ENCODE measurements at places on chromosomes 2 and 18.

DNA sequence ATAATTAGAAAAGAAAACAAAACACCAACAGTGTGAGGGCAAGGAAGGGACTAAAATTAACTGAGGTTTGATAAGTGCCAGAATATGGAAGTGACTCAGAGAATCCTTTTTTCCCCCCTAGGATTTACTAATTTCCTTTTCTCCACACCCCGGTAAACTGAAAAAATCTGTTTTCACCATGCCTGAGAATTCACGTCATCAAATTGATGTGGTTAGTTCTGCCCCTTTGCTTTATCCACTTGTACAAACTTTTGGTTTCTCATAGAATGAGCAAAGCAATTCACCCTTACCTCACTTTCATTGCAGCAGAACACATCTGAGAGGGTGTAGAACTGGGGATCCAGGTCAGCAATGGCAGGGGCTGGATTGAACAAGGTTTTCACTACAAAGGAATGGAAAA, 57.8 kb downstream of the RBKS start:
- DNase-seq = peak; percentile 51

GRCh38 chr2:33275689-33276444, 200.6 kb upstream of the RASGRP3 start:
- DNase-seq = peak; percentile 85

DNA sequence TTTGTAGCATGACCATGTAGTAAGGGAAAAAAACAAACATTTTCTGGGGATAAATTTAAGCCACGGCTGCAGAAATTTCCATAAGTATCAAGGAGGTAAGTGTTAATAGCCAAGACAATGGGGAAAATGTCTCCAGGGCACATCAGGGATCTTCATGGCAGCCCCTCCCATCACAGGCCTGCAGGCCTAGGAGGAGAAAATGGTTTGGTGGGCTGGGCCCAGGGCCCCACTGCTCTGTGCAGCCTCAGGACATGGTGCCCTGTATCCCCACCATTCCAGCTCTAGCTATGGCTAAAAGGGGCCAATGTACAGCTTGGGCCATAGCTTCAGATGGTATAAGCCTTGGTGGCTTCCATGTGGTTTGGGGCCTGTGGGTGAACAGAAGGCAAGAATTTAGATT, 271.8 kb downstream of the PID1 start:
- DNase-seq = no peak

GRCh38 chr18:79483971-79484491, 88.3 kb downstream of the NFATC1 start:
- no peak for DNase-seq

- no peak for DNase-seq
Measured at GRCh38 chr2:130756053-130756873, 923 bp downstream of the AMER3 start.

DNA sequence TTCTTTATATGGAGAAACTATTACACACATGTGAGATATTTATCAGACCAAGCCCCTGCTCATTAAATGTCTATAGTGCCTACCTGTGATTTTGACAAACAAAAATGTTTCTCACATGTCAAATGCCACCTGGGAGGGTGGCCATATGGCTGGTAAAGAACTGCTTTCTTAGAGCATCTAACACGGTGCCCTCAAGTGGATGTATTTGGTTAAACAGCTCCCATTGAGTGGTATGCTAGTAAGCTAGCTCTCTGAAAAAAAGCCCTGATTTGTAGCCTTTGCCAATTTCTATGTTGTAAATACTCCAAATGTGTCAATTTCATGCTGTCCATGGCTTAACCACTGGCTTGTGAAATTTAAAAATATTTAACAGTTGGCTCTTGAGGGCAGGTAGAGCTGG, 94.6 kb downstream of the PMAIP1 start:
- no peak for DNase-seq

DNA sequence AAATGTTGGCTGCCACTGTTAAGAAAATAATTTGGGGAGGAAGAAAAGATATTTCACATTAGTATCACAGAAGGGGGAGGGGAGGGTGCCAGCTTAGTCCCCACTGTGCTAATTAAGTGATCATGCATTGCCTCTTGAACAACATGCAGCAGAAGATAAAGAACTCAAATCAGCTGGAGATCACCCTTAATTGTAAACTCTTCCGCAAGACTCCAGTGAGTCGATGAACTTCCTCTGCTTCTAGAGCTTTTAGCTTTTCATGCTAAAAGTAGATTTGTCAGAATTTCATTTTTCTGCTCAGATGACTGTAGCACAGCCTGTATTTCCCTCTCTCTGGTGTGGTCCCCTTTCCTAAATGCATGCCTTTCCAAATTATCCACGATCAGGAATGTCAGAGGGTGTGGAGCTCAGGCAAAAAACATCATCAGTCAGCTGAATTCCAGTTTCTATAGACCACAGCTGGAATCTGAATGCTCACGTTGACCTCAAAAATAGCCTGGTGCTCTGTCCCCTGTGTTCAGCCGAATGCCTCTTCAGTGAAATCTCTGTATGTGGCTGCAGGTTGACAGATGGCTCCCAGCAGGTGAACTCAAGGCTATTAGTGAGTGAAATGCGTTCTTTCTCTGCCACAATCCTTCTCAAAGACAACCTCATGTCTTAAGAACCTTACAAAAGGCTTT, 156.8 kb upstream of the UNC80 start:
- no peak for DNase-seq

GRCh38 chr2:20012032-20012281, 511 bp downstream of the MATN3 start:
- DNase-seq = no peak

GRCh38 chr2:55511508-55512124, 7.9 kb upstream of the CFAP36 start:
- DNase-seq = no peak

- DNase-seq = no peak
Measured at GRCh38 chr18:33812186-33812585, 234.2 kb downstream of the ASXL3 start.

GRCh38 chr18:63079114-63079513, 240.5 kb downstream of the BCL2 start:
- no peak for DNase-seq

DNA sequence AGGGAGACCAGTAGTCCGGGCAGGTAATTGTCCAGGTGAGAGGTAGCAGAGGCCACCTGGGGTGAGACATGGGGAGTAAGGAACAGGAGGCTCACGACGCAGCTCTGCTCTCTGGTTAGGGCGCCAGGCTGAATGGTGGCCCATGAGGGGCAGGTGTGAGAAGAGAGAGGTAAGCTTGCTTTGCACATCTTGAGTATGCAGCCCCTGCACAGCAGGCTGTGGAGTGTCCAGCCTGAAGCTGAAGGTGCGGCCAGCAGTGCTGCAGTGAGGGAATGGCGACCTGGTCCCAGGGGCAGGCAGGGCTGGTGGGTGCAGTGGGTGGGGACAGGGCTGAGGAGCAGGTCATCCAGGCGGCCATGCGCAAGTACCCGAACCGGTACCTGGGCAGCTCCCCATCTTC, 15.7 kb downstream of the PRELID3A start:
- no peak for DNase-seq

GRCh38 chr18:11661430-11661829, 27.6 kb upstream of the GNAL start:
- no peak for DNase-seq

DNA sequence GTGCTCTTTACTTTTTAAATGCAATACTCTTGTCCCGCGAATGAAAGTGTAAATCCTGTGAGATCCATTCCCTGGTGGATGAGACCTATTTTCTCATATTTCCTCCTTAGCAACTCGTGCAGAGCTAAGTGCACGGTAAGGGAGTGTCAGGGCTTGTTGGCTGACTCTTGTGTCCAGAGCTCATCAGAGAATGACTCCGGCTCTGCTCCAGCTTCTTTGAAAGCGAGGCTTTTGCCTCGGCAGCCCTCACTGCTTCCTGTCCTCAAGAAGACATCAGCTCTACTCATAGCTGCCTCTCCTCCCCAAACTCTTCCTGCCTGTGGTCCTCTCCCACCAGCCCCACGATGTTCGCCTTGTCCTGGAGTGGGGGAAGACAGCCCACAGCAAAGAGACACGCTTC, 70.7 kb downstream of the LIPG start:
- no peak for DNase-seq

DNA sequence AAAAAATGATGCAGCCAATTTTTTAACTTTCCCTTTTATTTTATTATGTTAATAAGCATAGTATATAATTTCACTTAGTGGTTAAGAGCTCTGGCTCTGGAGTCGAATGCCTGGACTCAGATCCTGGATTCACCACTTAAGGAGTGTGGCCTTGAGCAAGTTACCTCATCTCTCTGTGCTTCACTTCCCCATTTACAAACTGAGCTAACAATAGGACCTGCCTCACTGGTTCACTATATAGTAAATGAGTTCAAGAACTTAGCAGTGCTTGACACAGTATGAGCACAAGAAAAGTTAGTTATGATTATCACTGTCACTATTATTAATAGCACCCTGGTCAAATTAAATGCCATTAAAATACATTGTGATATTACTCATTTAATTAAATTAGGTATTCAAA, 30.6 kb downstream of the SCN3A start:
- DNase-seq = no peak

DNA sequence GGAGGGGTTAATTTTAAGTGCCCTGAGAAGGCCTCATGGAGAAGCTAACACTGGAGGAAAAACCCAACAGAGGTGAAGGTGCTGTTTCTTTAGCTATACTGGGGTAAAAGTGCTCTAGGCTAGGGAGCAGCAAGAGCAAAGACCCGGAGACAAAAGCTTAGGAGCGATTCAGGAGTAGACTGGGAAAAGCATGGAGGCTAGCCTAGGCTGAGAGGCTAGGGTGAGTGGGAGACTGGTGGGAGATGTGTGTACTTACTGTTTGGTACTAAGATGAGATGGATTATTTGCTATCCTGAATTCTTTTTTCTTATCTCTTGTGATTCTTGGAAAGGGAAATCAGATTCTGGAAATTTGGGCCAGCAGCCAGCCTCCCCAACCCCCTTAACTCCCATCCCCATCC, 2.0 kb downstream of the GIGYF2 start:
- no peak for DNase-seq

GRCh38 chr2:112827604-112828185, 8.9 kb downstream of the IL1B start:
- no peak for DNase-seq

DNA sequence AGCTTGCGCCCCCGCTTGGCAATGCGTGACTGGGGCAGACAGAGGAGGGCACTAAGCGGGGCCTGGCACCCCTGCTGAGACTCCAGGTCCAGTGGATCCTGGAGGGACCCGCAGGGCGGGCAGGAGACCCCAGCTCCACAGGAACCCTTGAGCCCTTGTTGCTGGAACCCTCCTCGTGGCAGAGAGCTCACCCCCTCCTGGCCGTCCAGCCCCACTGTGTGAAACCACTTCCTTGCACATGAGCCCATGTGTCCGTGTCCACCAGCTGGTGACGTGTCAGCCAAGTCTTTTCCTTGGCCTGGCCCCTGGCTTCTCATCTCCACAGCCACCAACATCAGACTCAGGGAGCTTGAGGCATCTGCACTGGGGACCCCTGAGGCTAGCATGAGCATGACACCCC, 38.0 kb downstream of the BIN1 start:
- DNase-seq = no peak

GRCh38 chr18:57956491-57956890, 87.5 kb upstream of the NEDD4L start:
- no peak for DNase-seq

DNA sequence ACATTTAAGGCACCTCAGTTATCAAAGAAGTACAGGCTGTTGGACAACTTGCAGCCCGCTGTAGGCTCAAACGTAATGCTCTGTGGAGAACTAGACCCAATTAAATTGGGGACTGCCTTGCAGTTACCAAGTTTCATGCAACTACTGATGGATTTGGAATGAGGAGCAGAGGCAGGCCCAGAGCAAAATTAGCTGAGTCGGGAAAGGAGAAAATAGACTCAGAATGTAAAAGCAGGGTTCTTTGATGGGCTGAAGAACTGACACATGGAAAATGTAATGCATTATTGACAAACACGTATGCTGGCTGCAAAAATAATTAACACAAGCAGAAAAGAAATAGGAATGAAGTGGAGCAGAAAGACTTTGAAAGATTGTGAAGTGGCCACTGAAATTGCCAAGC, 432.7 kb upstream of the HNRNPA3 start:
- DNase-seq = no peak

DNA sequence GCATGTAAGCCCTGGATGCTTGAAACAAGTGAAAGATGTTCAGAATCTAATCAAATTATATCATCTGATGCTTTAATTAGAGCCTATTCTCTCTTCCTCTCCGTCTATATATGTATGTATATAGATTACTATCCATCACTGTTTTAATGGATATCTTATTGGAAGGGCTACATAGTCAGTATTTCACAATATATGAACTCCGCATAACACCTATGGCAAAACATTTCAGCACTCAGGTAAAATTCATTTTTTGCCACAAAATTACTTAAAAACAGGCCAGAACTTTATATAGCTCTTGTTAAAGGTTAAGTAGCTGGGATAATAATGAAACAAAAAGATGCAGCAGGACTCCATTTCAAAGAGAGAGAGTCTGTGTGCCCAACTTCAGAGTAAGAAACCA, 1.2 kb downstream of the PJVK start:
- no peak for DNase-seq

DNA sequence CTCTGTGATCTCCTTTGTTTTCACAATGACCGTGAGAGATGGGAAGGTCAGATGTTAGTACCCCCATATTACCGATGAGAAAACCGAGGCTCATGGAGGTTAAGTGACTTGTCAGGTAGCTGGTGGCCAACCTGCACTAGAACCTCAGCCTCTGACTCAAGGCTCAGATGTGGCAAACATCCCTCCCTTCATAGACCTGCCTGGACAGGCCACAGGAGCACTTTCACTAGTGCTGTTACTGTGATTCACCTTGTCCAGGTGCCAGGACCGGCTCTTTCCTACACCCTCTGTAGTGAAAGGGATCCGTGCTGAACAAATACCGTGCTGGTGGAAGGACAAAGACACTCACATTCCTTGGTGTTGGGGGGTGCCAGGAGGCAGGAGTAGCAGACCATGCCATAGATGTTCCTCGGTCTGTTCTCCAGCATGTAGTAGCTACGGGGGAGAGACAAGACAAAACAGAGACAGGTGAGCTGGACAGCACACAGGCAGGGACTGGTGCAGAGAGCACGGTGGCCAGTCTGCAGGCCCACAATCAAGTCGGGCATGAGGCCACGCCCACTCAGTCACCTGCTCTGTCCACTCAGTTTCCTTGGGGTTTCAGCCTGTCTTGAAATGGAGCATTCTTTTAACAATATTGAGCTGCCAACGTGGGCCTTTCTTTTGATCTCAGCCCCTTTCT, 65.9 kb downstream of the EDAR start:
- no peak for DNase-seq

GRCh38 chr2:18831916-18832510, 242.6 kb upstream of the NT5C1B start:
- DNase-seq = no peak

- DNase-seq = no peak
Measured at GRCh38 chr2:239113615-239114014, 265.7 kb downstream of the TWIST2 start.

Data from skeletal muscle cell (primary cell).